ENCODE measurements at places on chromosomes 3 and 15.

GRCh38 chr3:71801986-71802385 is 17.0 kb upstream of the PROK2 start:
- ATAC-seq: no peak

DNA sequence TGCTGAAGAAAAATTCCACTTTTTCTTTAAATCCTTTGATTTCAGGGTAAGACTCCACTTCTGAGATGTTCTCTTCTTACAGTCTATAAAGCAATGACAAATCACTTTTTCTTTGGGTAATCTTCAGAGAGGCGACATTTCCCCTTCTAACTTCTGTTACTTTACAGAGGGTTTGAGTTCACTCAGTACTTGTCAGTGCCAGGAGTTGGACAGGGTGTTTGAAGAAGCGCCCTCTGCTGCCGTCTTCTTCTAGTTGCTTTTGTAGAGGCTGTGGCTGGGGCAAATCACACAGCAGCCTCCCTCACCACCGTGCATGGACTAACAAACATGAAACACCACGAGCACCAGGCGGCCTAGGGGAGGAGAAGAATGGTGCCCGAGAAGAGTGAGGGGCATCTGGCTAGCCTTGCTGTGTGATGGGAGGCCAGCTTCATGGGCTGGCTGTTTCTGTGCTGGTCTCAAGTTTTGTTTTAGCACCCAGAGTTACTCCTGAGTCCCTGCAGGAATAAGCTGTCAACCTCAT is at the start of gene CD80:
TSS of gene CD80 (minus strand) at position 174 of the 523 bp plus-strand sequence. CDS start 1,886 bp downstream, outside the sequence.
- peak; percentile 80 for ATAC-seq

GRCh38 chr3:197516517-197516889 is 39.3 kb downstream of the BDH1 start:
- ATAC-seq: peak; percentile 54

- peak; percentile 78 for ATAC-seq
Measured at GRCh38 chr15:79923079-79923514, 26.3 kb upstream of the MTHFS start.
